Common myeloid progenitor, CD34-positive (primary cell): ENCODE measurements at places on chromosomes 7 and 10.

DNA sequence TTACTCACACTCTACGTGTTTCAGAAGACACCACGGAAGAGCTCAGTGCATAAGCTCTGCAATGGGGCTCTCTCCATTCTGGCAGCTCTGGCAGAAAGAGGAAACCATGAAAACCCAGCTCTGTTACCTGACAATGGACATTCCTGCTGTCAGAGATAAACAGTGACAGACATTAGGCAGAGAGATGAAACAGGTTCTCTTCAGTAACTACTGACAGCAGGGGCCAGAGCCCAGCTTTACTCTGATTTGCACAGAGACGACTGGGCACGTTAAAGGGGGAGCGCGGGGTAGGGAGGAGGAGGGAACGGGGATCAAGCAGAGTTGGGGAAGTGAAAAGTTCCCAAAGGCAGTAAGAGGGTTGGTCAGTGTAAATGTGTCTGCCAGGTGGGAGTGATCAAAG, 206.1 kb downstream of the RAMP3 start:
- DNase-seq, result no peak

- DNase-seq, result no peak
Measured at GRCh38 chr10:106768204-106768603, 396.3 kb downstream of the SORCS1 start.

DNA sequence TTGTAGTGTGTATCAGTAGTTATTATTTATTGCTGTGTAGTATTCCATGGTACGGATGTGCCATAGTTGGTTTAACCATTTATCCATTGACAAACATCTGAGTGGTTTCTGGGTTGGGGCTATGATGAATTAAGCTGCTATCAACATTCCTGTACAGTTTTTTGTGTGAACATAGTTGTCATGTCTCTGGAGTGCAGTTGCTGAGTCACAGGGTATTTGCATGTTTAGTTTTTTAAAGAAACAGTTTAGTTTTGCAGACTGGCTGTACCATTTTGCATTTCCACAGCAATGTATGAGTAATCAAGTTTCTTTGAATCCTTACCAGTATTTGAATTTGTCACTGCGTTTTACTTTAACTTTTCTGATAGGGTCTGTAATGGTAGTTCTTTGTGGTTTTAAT, 516.7 kb upstream of the CELF2 start:
- DNase-seq, result no peak

DNA sequence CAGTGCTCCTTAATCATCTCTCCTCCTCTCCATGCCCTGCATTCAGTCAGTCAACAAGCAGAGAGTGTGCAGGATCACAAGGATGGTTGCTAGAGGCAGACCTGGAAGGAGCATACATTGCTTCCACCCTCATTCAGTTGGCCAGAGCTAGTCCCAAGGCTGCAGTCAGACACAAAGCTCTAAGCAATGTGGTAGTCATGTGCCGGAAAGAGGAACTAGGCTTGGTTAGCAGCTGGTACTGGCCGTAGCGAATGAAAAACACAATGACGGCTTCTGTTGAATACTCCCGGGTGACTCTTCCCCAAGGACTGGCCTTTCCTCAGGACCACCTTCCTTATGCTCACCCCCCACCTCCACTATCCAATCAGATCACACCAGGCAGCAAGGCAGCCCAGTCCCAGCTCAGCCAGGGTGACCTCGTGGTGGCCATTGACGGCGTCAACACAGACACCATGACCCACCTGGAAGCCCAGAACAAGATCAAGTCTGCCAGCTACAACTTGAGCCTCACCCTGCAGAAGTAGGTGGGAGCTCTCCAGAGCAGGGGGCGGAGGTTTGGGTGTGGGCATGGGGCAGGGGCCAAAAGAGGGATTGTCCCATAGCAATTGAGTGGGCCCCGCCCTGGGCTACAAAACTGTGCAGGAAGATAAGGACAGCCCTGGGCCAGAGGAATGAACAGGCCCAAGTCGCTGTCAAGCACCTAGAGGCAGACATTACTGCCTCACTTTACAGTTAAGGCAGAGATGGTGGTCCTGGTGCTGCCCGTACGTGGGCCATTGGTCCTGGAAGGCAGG, 10.9 kb downstream of the LDB3 start:
- DNase-seq, result peak; percentile 63

- DNase-seq, result peak; percentile 77
Measured at GRCh38 chr7:47496056-47496665, 85.8 kb downstream of the TNS3 start.

DNA sequence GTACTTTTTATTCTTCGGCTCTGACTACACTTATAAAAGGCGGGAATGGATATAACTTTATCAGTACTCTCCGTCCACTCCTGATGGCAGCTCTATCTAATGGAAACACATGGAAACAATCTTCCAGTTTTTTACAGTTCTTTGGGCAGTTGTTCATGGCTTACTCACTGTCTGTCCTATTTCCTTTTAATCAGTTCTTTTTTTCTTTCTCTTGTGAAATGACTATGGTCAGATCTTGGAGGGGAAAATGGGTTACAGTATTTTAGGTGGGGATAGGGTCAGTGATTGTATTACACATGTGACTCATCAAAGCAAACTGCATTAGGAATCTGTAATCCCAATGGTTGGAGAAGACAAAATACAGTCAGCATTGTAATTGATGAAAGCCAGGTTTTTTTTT, 112.4 kb downstream of the BICC1 start:
- DNase-seq, result no peak

- DNase-seq, result no peak
Measured at GRCh38 chr10:97178074-97178473, 7.7 kb downstream of the SLIT1 start.

- DNase-seq, result no peak
Measured at GRCh38 chr10:71900441-71901180, 49.6 kb upstream of the PSAP start.

DNA sequence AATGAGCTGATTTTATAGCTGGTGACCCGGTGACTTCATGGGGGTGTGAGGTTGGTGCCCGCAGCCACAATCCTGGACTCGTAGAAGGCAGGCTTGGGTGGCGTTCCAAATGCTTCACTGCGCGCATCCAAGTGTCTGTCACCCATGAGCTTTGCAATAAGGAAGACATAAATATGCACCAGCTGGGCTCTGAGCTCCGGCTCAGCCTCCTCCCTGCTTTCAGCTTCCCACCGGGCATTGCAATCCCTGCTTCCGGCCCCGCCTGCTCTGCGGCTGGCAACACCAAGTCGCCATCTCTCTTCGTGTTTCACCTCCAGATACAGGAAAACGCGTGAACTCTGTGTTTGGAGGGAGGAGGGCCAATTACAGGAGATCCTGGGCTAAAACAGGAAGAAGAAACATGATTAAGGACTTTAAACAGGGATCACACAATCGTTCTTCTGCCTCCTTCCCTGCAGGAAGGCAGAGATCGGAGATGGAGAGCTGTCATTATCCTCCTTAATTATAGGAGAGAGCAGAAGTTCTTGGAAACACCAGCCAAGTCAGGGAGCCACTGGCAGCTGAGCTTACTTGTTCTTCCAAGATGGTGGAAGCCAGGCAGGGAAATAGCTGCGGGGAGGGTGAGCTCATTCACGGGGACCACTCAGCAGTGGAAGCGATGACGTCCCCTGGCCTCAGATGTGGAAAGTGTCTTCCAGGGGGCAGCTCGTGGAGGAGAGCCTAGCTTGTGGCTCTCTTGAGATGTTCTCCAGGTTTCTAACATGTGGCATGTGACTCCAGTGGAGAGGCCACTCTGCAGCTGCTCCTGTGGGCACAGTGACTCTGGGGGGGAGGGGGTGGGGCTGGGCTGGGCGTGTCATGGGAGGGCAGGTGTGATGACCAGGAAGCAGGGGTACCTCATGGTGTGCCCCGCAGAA, 134.9 kb downstream of the CAMK1D start:
- DNase-seq, result no peak

DNA sequence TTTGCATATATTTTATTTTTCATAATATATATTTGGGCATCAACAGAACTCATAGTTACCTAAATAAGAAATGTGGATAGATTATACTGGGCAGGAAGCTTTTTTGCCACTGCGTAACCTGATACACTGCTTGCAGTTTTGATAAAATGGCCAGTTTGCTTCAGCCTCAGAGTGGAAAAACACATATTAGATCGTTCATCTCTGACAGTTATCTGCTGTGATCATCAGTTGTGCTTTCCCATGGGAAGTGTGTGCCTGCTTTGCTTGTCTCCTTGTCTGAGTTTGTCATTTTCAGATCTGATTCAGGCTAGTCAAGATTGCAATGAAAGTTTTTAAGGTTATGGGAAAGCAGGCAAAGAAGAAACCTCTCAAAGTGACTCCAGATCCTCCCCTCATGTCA, 54.0 kb downstream of the ADAM12 start:
- DNase-seq, result no peak

DNA sequence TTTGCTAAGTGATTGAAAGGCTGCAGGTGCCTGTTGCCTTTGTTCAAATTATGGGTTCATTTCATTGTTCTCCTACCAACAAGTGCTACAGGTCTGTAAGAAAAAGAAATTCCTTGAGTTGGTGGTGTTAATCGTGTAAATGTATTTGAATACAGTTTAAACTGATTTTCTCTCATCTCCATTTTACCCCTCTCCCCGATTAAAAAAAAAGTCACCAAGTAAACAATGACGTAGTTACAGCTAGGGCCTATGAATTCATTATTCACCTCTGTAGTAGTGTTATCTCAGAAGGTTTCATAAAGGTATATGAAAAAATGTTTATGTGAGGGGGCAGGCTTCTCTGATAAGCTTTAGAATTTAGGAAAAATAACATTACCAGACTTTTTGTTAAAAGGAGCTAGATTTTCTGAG, 1.1 kb downstream of the REEP3 start:
- DNase-seq, result peak; percentile 32
